Stimulated activated CD8-positive, alpha-beta memory T cell treated with anti-CD3 and anti-CD28 coated beads, Interleukin-2, amount 100 ng/mL, for 1 hour (primary cell): ENCODE measurements at places on chromosomes 2 and 18.

GRCh38 chr2:148670773-148671172 lies 26.2 kb downstream of the EPC2 start:
- no peak for DNase-seq

- no peak for DNase-seq
These were observed 132.3 kb downstream of the HDAC4 start for GRCh38 chr2:239268549-239268948.

DNA sequence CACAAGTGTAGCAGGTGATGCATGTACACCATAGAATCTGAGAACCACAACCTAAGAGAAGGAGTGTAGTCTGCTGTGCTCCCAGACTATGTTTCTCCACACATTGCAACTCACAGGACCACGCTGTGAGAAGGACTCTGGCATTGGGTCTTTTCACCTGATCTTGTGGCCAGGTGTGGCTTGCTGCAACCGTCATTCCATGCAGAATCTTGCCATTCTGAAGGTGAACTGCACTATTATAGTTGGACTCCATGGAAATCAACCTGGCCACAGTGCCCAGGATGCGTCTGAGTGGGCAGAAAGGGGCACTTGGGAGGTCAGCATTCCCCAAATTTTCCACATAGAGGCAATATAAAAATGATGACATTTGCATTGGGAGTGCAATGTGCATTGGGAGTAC lies 122.2 kb downstream of the CAPN13 start:
- DNase-seq = no peak

- no peak for DNase-seq
These were observed 44.5 kb downstream of the SOCS6 start for GRCh38 chr18:70333316-70333715.

DNA sequence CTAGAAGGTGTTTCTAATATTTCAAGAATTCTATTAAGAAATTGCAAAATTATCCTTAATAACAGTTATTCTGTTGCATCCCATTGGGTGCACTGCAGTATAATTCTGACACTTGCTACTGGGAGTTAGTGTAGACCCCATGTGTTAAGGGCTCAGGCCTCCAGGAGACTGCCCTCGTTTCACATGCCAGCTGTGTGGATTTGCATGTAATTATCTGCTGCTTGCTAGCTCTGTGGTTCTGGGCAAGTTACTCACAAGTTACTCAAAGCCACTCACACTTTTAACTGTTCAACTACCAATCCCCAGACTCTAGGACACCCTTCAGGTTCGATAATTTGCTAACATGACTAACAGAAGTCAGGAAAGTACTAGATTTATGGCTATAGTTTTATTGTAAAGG lies 38.6 kb downstream of the ST6GAL2 start:
- no peak for DNase-seq

GRCh38 chr18:25225151-25225550 lies 126.8 kb downstream of the ZNF521 start:
- DNase-seq = no peak

DNA sequence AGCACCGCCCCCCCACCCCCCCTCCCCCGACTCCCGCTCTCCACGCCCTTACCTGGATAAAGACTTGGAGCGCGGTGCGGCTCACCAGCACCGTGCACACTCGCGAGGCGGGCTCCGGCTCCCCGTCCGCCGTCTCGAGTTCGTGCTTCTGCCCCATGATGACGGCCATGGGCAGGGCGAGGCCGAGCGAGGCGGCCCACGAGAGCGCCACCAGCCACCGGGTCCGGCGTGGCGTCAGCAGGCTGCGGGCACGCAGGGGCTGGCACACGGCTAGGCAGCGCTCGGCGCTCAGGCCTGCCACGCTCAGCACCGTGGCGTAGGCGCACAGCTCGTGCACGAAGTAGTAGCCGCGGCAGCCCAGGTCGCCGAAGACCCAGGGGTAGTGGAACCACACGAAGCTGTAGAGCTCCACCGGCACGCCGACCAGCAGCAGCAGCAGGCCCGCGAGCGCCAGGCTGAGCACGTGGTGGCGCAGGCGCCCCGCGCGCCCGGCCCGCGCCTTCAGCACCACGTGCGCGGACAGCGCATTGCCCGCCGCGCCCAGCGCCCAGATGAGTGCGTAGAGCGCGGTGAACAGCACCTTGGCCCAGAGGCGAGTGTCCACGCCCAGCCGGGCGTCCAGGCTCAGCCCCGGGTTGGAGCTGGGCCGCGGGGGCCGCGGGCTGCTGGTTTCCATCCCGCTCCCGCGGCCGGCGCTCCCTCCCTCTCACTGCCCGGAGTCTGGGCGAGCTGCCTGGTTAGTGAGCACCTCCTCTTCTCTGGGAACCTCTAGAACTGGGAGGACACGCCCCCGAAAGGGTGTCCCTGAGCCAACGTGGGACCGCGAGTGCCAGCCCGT lies at the start of gene NTSR2:
Gene NTSR2 (minus strand): TSS at position 742 of the 838 bp plus-strand sequence. CDS start 66 bp downstream, at position 676.
- DNase-seq = no peak

- no peak for DNase-seq
These were observed 32.5 kb upstream of the CCL20 start for GRCh38 chr2:227780981-227781615.

DNA sequence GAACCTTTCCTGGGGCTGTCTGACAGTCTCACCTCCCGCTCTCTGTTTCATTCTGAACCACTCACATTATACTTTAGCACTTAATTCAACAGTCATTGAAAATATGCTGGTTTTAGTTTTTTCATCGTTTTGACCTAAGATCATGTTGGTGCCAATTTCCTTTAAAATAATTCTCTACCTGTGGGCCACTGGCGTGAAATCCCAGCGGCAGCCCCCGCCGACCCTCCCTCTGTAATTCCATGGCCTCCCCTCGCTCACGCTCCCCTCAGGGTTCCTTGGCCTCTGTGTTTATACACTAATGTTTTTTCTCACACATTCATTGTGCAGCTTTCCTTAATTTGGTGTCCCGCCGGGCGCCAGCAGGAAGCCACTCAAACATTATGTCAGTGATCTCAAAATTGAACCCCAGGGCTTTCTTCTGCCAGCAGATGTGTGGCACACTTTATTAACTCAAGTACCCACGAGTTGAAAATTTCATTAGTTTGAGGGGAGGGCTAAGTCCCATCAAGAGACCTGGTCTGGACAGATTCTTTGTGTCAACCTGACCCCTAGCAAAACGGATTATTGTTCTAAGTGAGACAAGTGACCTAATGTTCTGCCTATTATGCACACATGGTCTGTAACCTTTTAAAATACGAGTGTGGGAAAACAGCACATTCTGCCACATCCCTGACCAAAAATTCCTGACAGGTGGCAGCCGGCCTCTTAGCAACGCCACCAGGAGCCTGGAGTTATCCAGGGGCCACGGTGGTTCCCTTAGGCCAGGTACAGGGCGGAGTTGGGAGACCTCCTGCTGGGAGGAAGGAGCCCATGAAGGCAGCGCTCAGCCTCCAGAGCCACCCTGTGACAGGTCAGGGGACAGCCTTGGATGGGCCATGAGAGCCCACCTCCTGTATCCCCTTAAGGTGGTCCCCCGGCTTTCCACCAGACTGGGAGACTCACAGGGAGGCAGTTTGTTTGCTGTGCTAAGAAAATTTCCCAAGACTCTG lies 53.1 kb downstream of the APOB start:
- no peak for DNase-seq

DNA sequence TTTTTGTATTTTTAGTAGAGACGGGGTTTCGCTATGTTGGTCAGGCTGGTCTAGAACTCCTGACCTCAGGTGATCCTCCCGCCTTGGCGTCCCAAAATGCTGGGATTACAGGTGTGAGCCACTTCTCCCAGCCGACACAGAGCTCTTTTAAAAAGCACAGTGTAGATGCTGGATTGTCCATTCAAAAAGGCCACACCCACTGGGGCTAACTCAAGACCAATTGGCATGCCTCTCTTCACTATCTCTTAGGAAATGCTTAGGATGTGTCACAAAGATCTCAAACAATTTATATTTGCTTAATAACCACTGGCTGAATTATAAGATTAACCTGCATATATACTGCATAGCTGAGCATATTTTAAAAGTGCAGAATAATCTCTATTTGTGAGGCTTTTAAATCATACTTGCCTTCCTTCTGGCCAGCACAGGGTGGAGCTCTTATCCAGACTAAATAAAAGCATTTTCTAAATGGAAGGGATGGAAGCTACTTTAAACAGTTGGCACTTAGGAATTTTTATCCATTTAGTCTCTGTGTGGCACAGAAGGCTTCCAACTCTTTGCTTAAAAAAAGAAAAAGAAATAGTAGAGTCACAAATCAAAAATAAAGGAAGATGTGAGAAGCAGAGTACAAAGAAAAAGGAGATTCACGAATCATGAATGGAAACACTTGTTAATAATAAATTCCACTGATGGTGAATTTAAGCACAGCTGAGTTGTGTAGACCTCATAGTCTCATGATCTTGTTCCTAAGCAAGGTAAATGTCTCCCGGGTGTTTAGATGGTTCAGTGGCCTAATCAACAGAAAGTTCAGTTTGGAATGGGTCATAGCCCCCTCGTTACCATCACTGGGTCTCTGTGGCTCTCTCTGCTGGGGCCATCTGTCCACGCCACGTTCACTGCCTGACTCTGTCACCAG lies 22.4 kb downstream of the CRYGD start:
- no peak for DNase-seq

DNA sequence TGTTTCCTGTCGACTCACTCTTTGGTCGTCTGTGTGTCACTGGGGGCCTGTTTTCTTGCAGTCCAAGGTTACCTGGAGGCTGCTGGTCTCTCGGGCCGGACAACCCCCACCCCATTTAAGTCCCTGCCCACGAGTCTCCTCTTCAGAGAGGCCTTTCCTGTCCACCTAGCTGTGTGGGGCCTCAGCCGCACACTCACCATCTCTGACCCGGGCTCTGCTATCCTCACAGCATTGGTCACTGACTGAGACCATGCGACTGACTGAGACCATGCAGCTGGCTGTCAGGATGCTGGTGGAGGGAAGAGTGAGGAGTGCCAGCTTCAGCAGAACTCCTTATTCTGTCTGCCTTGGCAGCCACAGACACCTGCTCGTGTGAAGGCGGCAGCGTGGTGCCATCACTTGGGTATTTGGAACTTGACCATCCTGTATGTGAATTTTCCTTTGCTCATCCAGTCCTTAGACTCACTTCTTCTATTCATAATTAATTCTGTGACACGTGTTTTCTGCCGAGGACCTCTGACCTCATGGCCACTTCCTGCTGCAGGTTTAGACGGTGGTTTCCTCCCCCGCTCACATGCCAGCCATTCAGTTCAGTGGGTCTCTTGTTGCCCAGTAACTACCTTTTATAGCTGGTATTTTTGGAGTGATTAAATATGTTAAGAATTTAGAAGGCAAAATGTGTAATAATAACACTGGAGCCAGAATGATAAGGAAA lies 47.5 kb upstream of the ASB1 start:
- DNase-seq = no peak

DNA sequence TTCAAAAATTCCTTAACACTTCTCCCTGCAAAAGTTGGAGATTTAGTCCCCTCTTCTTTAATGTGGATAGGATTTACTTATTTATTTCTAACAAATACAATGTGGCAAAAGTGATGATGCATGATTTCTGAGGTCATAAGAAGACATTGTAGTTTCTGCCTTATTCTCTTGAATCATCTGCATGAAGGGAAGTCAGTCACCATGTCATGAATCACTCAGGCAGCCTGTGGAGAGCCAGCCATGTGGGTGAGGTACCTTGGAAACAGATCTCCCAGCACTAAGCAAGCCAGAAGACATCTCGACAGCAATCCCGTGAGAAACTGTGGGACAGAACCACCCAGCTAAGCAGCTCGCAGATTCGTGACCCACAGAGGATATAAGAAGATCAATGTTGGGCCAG lies 2.7 kb upstream of the ZC3H8 start:
- no peak for DNase-seq

GRCh38 chr18:11976315-11977152 lies 4.8 kb upstream of the IMPA2 start:
- DNase-seq = no peak

- no peak for DNase-seq
These were observed 63.6 kb upstream of the CAVIN2 start for GRCh38 chr2:191910518-191910917.

DNA sequence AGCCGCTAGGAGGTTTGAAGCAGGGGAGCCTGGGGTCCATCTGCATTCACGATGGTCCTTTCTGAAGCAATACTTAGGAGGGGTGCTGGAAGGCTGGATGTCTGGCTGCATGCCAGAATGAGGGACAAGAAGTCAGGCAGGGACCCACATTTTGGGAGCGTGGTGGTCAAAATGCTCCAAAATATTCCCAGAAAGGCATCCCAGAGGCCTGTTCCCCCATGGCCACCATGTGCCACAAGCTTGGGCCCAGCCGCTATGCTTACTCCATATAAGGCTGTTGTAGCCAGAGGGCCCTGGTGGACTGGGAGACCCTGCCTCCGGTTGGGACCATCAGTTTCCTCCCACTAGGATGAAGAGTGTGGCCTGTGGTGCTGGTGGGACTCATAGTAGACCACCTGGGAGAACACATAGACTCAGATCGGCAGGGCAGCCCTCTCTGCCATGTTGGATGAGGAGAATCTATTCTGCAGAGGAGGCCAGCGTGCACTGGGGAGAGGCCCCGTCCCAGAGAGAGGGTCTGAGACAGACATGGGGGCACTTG lies 3.6 kb upstream of the PROM2 start:
- no peak for DNase-seq
